ENCODE measurements at places on chromosomes 5 and 9.

GRCh38 chr5:90182726-90183125 is 226.8 kb downstream of the CETN3 start:
- DNase-seq = no peak

DNA sequence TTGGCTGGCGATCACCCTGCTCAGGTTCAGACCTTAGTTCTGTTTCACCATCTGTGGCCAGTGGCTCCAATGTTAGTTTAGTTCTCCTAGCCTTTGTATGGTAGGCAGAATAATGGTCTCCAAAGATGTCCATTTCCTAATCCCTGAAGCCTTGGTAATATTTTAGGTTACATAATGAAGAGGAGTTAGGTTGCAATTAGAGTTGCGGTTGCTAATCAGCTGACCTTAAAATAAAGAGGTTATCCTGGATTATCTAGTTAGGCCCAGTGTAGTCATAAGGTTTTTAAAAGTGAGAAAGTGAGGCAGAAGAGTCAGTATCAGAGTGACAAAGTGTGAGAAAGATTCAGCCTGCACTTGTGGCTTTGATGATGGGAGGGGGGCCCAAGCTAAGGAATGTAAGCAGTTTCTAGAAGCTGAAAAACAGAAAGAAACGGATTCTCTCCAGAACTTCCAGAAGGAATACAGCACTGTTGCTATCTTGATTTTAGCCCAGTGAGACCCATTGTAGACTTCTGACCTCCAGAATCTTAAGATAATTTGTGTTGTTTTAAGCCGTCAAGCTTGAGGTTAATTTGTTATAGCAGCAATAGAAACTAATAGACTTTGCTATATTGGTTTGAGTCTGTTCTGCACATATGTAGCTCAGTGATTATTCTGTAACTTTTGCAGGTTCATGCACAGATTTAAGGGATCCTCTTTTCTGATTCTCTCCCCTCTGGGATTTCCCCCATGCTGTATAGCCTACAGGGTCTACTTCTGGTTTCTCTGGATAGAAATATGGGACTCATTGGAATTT is 21.6 kb downstream of the LNPEP start:
- no peak for DNase-seq

GRCh38 chr5:3634061-3634460 is 38.4 kb downstream of the IRX1 start:
- no peak for DNase-seq

DNA sequence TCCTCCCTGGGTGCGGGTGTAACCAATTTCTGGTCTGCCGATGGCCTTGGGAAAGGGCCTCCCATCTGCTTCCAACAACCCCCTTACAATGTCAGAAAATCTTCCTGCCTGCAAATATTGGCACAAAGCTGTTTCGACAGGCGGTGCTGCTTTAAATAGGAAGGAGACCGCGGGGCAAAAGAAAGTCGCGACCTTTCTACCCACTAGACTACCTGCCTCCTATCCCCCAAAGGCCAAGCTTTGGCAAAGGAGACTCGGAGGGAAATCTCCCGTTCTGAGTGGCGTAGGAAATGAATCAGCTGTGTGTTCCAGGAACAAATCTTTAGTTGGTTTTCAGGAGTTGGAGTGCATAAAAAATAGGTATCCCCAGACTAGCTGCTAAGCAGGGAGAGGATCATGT is 36.8 kb upstream of the NFIB start:
- no peak for DNase-seq

- DNase-seq = no peak
Measured at GRCh38 chr9:70043689-70044489, at the start of gene MAMDC2. Gene MAMDC2 (plus strand): TSS chr9:70043848. CDS start chr9:70044198, 350 bp downstream.

DNA sequence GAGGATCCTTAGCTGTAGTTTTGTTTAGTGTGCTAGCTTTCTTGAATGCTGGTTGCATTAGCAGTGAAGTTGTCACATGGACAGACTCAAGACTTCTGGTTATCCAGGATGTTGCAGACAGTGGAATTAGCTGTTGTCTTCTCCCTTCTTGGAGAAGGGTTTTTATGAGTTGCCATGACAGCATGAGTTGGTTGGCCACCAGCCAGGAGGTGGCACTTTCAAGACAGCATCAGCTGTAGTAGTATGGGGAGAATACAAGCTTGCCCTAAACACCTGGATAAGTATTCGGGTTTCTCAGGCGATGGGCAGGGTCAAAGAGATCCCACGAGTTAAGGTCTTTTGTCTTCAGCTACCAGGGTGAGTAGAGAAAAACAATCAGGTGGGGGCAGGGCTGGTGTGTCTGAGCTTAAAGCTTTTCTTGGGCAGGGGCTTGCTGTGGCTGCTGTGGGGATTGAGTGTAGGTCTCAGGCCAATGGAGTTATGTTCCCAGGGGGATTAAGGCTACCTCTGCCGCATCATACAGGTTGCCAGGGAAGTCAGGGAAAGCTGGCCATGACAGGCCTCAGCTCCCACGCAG is 7.7 kb upstream of the C5orf47 start:
- DNase-seq = no peak

- DNase-seq = peak; percentile 85
Measured at GRCh38 chr5:181243564-181244343, at the start of gene RACK1. Gene RACK1 (minus strand): TSS chr5:181243906. CDS start chr5:181243800, 106 bp downstream.

DNA sequence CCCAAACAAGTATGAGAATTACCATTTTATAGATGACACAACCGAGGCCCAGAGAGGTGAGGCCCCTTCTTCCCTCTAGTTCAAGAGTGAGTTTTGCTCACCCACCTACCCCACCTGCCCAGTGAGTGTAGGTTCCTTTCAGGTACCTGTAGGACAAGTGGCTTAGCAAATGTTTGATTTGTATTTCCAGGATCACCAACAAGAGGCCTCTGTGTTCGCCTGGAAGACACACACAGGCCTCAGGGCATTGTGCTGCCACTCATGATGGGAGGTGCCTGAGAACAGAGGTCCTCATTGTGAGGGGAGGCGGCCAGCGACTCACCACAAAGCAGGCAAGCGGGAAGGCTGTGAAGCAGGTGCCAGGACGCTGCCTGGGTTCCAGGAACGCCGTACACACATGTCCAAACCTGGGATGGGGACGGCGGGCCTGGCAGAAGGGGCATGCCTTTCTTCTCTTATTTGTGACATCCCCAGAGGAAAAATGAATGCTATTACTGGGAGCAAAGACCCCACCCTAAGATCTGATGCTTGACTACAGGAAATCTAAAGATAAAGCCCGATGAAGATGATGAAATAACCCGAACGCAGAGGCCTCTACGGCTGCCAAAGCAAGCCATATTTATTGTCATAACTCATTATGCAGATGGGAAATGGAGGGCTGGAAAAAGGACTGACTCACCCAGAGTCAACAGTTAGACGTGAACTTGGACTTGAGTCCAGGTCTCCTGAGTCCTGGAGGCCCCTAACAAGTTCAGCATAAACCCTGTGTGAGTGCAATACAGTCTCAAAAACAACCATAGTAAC is 60.2 kb upstream of the SLC25A51 start:
- no peak for DNase-seq

GRCh38 chr5:131981516-131981915 is 29.9 kb downstream of the ACSL6 start:
- DNase-seq = no peak

DNA sequence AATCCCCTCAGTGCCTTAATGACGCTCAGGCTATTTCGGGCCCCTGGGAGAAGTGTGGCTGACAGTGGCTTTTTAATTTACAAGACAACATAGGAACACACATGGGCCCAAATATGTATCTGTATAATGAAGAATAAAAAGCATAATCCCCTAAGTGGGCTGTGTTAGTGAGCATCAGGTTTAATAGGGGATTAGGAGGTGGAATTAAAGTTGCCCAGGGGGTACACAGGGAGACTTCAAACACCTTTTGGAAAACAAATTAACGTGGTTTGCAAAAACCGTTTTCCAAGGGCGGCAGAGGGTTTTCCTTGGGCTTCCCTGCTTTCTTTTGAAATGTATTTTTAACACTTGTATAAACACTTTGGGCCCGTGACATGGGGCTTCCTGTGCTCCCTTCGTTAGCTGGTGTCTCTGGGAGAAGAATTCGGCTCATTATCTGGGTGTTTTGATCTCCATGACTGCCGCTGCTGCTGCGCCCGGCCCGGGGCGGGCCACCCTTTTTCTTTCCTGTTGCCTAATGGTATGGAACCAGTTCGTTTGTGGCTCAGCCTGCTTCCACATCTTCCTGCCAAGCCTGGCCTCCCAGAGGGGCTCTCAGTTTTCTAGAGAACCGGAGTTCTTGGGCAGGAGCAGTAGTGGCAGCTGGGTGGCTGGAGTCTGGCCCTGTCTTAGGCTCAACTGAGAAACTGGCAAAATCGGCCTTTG is 173.0 kb downstream of the MACROH2A1 start:
- no peak for DNase-seq

DNA sequence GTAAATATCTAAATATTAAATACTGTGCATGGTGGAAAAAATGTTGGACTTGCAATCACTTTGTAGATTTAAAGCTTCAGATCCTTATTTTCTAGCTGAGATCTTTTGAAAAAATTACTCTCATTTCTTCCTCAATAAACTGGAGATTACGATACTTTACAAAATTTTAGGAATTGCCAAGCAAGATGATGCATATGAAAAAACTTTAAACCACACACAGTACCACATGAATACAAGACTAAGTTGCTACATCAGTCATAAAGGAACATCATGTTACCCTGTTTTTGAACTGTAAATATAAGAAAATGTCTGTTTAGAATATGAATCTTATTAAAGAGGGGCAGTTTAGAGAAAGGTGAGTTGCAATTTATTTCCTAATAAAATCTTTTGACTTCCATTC is 703.6 kb upstream of the NUDT12 start:
- DNase-seq = no peak

DNA sequence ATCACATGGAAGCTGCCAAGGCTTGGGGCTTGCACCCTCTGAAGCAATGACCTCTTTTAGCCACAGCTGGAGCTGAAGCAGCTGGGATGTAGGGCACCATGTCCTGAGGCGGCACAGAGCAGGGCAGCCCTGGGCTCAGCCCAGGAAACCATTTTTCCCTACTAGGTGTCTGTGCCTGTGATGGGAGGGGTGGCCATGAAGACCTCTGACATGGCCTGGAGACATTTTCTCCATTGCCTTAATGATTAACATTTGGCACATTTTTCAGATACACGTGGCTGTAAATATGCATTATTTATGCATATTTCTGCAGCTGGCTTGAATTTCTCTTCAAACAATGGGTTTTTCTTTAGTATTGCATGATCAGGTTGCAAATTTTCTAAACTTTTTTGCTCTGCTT is 81.7 kb downstream of the OSMR start:
- no peak for DNase-seq

DNA sequence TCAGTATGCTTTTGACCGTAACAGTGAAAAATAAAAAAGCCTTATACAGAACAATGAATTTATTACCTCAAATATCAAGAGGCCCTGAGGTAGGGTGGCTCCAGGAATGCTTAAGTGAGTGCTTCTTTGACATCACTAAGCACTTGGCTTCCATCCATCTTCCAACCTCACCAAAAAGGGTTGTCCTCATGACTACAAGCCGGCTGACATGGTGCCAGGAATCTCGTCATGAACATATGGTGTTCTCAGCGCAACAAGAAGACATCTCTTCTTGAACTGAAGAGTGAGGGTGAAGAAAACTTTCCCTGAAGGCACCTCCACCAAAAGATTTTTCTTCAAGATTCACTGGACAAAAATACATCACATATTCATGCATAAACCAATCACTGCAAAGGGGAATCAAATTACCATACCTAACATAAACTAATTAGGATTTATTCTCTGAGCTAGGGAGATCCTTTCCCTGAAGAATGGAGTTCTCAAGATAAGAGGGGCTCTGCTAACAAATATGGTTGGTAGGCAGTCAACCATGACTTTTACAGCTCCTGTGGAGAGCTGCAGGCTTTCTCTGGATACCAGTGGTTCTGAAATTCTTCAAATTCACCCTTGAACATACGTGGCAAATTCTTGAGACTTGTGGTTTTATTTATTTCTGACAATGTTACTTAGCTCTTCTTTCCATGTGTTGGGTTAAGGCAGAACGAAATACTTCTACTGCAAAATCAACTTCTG is 49.5 kb downstream of the AGXT2 start:
- no peak for DNase-seq

GRCh38 chr5:78360674-78360923 is 182 bp downstream of the SCAMP1 start:
- DNase-seq = no peak

DNA sequence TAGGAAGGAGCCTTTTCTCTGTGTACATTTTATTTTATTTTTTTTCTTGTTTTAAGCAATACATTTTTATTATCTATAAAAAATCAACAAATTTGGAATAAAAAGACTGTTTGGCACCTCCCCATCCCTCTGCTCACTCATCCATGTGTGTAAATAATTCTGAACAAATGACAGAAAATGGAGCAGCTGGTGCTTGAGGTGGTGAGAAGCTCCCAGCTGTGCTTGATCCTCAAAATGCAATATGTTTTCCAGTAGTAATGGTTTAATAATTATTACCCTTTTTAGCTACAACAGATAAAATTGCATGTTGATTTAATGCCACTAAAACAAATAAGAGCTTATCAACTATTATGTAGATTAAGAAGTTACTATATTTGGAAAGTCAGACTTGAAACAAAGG is 132.5 kb downstream of the CDH18 start:
- DNase-seq = no peak

- DNase-seq = no peak
Measured at GRCh38 chr9:131530546-131530919, 530 bp downstream of the UCK1 start.

- no peak for DNase-seq
Measured at GRCh38 chr9:133169102-133169501, 5.4 kb upstream of the GBGT1 start.

- no peak for DNase-seq
Measured at GRCh38 chr5:34867660-34868059, 28.7 kb downstream of the TTC23L start.

GRCh38 chr5:129591508-129592160 is 131.5 kb downstream of the ADAMTS19 start:
- no peak for DNase-seq

DNA sequence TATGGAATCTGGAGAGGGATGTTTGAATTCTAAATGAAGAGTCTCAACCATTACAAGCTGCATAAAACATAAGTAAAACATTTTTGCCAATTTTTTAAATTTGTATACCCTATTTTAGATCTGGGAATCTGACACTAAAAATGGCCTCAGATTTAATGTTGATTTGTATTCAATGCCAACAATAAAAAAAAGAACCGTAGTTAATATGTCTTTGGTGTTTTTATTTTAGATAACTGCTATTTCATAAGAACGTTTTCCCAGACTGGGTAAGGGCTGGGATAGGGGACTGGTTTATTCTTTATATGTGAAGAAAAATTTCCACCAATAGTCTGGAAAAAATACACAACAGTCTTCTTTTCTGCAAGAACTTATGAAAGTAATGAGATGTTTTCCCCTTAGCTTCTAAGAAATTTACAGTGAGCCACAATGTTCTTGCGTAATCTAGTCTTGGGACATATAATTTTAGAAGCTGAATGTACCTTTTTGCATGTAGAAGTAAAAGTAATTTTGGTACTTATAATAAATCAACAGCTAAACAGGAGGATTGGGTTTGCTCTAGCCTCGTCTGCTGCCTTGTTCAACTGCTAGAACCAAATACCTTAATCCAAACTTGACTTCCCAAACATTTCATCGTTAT is 244.6 kb upstream of the EFNA5 start:
- no peak for DNase-seq

DNA sequence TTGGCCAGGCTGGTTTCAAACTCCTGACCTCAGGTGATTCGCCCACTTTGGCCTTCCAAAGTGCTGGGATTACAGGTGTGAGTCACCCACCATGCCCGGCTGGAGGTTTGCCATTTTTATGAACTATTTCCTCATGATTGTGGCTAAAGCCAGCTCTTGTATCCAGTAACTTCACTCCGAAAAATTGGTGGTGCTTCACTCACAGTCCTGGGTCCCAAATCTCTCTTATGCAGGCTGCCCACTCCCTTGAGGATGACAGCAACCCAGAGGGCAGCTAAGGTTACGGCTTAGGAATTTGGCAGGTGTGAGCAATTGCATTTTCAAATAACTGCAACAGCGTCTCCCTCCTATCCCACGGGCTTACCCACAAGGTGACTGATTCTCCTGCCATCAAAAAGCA is 23.4 kb upstream of the FUBP3 start:
- DNase-seq = no peak

Measured in CD4-positive, alpha-beta T cell treated with Interleukin-6 at 100 ng/mL for 8 hours (primary cell).